ENCODE measurements at places on chromosomes 3 and 15.

DNA sequence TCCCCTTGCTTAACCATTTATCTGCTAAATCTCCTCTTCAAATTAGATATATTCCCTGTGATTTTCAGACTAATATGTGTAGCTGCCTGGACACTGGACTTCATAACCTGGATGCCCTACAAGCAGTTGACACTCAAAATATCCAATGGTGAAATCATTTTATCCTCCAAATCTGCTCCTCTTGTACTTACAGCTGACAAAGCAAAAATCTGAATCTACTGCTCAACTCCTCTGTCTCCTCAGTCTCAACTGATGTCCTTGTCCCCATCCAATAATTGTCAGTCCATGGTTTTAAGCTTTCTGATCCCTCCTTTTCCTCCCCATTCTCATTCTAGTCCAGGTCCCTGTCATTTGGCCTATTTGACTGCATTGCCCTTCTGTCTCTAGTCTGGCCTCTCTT is 411.8 kb downstream of the TBC1D5 start:
- H3K36me3 ChIP-seq = no peaks in the 10 kb centered on the region
- no peak for DNase-seq
- H3K27me3 ChIP-seq = no peaks in the 10 kb centered on the region
- no peak overlapping the region for H3K4me3 ChIP-seq

DNA sequence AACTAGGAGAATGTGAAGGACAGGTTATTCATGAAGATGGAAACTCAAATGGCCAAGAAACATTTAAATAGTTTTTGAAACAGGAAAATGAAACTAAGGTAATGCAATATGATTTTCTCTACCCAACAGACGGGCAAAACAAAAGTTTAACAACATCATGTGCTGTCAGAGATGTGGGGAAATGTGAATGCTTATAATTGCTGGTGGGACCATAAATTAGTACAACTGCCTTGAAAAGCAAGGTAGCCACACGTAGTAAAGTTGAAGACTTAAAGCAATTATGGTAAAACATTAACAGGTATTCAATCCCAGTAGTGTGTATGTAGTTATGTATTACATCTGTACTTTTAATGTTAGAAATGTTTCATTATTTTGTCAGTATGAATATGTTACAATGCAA is 57.0 kb upstream of the C3orf80 start:
- no peak overlapping the region for H3K27ac ChIP-seq
- H3K27me3 ChIP-seq = no peaks in the 10 kb centered on the region
- no peaks in the 10 kb centered on the region for H3K36me3 ChIP-seq
- H3K4me3 ChIP-seq = no peak overlapping the region
- no peak for DNase-seq
- peaks cover 3% of the 10 kb centered on the region for H3K4me1 ChIP-seq

- no peaks in the 10 kb centered on the region for H3K4me1 ChIP-seq
- DNase-seq = no peak
- no peak overlapping the region for H3K4me3 ChIP-seq
- no peak overlapping the region for H3K27ac ChIP-seq
- H3K27me3 ChIP-seq = no peaks in the 10 kb centered on the region
Observed at GRCh38 chr3:30502051-30502741, 104.2 kb upstream of the TGFBR2 start.

- no peak for DNase-seq
- no peaks in the 10 kb centered on the region for H3K27me3 ChIP-seq
- peaks cover 13% of the 10 kb centered on the region for H3K36me3 ChIP-seq
Observed at GRCh38 chr3:13268961-13269441, 151.1 kb downstream of the NUP210 start.

DNA sequence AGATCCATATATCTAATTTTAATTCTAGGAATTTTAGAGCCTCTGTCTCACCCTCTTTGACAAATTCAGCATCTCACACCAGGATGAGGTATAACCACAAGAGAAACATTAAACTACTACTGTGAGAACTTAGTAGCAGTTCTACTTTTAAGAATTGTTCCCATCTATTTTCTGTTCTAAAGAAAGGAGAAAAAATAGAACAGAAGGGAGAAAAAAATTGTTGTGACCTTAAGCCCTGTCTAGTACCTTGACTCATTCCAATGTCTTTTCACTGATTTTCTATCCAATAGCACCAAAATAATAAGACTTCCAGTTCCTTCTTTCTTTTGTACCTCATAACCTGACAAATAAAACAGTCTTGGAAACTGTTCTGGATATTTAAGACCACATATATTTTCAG is 37.0 kb downstream of the FRMD5 start:
- H3K4me3 ChIP-seq = no peak overlapping the region
- no peak overlapping the region for H3K27ac ChIP-seq
- H3K27me3 ChIP-seq = no peaks in the 10 kb centered on the region
- no peaks in the 10 kb centered on the region for H3K36me3 ChIP-seq
- peaks cover 5% of the 10 kb centered on the region for H3K4me1 ChIP-seq

DNA sequence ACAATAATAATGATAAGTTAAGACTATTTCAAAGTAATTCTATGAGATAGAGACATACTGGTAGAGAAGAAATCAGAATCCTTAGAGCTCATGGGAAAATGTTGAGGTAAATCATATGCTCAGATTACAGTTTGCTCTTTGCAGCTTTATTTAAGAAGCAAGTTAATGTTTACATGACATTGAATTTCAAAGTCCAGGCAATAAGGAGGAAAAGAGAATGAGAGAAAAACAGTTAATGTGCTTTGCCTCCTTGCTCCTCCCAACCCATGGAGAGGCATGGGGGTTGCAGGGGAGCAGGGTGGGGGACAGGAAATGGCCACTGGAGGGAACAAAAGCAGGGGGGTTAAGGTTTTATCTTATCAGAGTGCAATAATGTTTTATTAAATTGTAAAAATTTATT is 42.2 kb upstream of the ZBTB38 start:
- no peaks in the 10 kb centered on the region for H3K4me1 ChIP-seq
- no peaks in the 10 kb centered on the region for H3K36me3 ChIP-seq
- no peak overlapping the region for H3K27ac ChIP-seq
- H3K4me3 ChIP-seq = no peak overlapping the region
- no peaks in the 10 kb centered on the region for H3K27me3 ChIP-seq
- no peak for DNase-seq

- no peaks in the 10 kb centered on the region for H3K4me1 ChIP-seq
- no peaks in the 10 kb centered on the region for H3K27me3 ChIP-seq
- DNase-seq = no peak
- H3K27ac ChIP-seq = no peak overlapping the region
- H3K36me3 ChIP-seq = no peaks in the 10 kb centered on the region
- H3K4me3 ChIP-seq = no peak overlapping the region
Observed at GRCh38 chr3:189099031-189099471, 72.7 kb upstream of the TPRG1 start.

GRCh38 chr15:78210349-78210717 is 24.0 kb downstream of the ACSBG1 start:
- H3K27me3 ChIP-seq = no peaks in the 10 kb centered on the region
- no peak overlapping the region for H3K4me3 ChIP-seq
- H3K4me1 ChIP-seq = no peaks in the 10 kb centered on the region
- no peak overlapping the region for H3K27ac ChIP-seq
- DNase-seq = no peak

- H3K36me3 ChIP-seq = no peaks in the 10 kb centered on the region
- no peaks in the 10 kb centered on the region for H3K4me1 ChIP-seq
- no peak for DNase-seq
Observed at GRCh38 chr15:29969562-29970401, 113.0 kb upstream of the GOLGA8J start.

DNA sequence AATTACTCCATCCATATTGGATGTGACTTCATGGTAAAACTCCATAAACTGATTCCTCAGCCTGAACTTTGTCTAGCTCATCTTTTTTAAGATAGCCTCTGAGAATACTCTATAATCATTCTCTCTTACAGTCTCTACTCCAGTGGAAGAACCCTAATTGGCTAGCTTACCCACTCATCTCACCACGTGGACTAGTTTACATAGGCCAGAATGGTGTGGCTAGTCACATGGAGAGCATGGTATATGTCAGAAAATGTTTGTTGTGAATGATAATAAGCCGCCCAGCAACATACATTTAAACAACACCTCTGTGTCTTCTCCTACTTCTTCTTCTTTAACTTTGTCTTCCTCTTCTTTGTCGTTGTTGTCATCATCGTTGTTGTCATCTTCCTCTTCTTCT is 389.2 kb upstream of the LRRC3B start:
- H3K36me3 ChIP-seq = no peaks in the 10 kb centered on the region
- no peak for DNase-seq
- H3K4me3 ChIP-seq = no peak overlapping the region
- no peaks in the 10 kb centered on the region for H3K27me3 ChIP-seq
- H3K27ac ChIP-seq = no peak overlapping the region

DNA sequence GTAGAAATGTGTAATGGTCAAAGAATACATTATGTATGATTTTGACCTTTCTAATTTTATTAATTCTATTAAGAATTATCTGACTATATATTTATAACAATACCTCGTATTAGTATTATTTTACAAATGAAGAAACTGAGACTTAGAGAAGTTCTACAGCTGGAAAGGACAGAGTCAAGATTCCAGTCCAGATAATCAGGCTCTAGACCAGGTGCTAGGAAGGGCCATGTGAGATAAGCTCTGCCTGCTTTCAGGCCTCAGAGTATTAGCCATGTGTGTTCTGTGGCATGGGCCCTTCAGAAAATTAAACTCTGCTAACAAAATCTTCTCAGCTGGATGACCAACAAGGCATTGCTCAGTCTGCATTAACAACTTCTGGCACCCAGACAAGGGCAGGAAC is 87.5 kb downstream of the CD200R1L start:
- no peak overlapping the region for H3K4me3 ChIP-seq
- no peaks in the 10 kb centered on the region for H3K36me3 ChIP-seq
- no peaks in the 10 kb centered on the region for H3K27me3 ChIP-seq
- DNase-seq = no peak
- H3K27ac ChIP-seq = peak overlapping the region; percentile 83

DNA sequence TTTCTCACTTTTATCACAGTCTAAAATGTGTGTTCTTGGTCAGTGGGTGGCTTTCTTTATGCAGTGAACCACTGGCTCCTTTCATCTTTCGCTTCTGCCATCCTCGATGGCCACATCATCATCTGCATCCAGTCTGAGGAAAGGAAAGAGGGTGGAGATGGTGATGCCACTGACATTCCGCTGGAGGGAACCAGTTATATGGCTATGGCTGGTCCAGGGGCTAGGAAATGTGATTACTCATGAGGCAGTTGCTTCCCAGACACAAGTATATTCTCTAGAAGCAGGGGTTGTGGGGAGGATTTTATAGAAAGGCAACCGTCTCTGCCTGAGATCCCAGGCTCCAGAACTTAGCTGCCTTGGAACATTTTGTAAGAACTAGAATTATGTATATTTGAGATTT is 246.7 kb upstream of the AZI2 start:
- H3K27me3 ChIP-seq = no peaks in the 10 kb centered on the region
- H3K36me3 ChIP-seq = no peaks in the 10 kb centered on the region
- DNase-seq = no peak
- H3K27ac ChIP-seq = no peak overlapping the region

GRCh38 chr3:155281912-155282311 is 11.6 kb downstream of the STRIT1 start:
- no peak for DNase-seq
- H3K4me1 ChIP-seq = no peaks in the 10 kb centered on the region
- H3K4me3 ChIP-seq = no peak overlapping the region
- H3K27ac ChIP-seq = no peak overlapping the region

DNA sequence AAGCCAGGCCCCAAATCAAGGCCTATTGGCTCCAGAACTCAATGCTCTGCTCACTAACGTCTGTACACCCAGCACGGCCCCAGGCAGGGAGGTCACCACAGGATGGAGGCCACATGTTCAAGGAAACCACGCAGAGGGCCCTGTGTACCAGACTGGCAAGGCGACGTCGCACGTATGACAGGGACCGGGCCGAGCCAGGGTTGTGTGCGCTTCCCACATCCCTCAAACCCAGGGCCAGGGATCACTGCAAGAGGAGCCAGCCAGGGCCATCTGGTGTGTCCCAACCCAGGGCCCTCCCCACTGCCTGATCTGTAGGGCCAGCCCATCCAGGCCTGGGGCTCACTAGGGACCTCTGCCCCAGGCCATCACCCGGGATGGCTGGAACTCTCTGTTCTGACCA is 62.0 kb downstream of the ZNF445 start:
- no peaks in the 10 kb centered on the region for H3K27me3 ChIP-seq
- H3K27ac ChIP-seq = no peak overlapping the region
- no peak overlapping the region for H3K4me3 ChIP-seq
- no peaks in the 10 kb centered on the region for H3K36me3 ChIP-seq
- DNase-seq = no peak

DNA sequence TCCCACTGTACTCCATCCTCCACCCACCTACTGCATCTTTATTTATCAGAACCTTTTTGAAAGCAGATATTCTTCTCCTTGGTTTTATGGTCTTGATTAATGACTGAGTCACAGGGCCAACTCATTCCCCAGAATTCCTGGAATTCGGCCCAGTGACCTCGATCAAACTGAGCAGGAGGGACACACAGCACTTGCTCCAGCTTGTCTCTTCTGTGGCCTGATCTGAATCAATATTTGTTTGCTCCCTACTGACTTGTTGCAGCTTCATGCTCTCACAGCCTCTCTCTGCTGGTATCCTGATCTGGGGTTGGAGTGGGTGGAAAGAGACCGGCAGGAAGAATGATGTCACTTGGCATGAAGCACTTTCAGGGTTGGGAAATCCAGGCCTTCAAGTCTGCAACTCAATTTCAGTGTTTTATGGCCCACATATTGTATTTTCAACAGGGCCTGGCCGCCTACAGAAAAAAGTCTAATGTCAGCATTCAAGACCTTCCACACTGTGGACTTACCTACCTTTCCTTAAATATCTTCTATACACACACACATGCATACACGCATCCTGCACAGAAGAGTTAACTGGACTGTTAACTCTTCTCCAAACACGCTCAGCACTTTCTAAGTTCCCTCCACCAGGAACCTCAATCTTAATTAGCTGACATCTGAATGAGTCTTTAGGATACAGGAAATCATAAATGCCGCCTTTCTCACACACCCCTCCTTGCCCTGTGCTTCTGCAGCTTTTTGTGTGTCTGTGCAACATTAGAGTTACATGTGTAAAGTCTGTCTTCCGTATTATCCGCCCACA is 4.6 kb downstream of the ANXA2 start:
- no peak overlapping the region for H3K27ac ChIP-seq
- no peak overlapping the region for H3K4me3 ChIP-seq
- no peak for DNase-seq
- no peaks in the 10 kb centered on the region for H3K27me3 ChIP-seq

DNA sequence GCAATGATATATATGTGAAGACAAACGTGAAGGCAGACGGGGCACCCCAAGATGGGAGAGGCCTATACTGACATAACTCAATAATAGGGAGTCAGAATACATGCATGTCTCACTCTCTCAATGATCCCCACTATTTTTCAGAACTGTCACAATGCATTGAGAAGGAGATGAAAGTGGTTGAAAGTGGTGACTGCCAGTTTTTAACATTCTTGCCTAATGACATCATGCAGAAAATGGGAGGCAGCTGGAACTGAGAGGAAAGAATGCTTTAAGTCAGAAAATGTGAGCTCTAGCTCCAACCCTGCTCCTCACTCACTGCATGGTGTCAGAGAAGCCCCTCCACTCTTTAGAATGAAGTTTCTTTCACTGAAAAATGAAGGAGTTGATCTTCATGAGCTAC is 55.3 kb upstream of the P2RY1 start:
- DNase-seq = no peak
- H3K27ac ChIP-seq = no peak overlapping the region
- no peak overlapping the region for H3K4me3 ChIP-seq
- H3K4me1 ChIP-seq = no peaks in the 10 kb centered on the region

GRCh38 chr3:72194458-72194857 is 409.5 kb upstream of the PROK2 start:
- H3K4me3 ChIP-seq = no peak overlapping the region
- no peaks in the 10 kb centered on the region for H3K36me3 ChIP-seq
- H3K27ac ChIP-seq = no peak overlapping the region

- H3K4me1 ChIP-seq = no peaks in the 10 kb centered on the region
- H3K27me3 ChIP-seq = no peaks in the 10 kb centered on the region
- H3K27ac ChIP-seq = no peak overlapping the region
- no peak overlapping the region for H3K4me3 ChIP-seq
- H3K36me3 ChIP-seq = no peaks in the 10 kb centered on the region
Observed at GRCh38 chr3:139716908-139717485, 39.2 kb upstream of the NMNAT3 start.

All from Karpas-422 (cell line).